ENCODE measurements at places on chromosomes 16 and 17.

- no peak for DNase-seq
Observed at GRCh38 chr17:70624211-70624610, 454.9 kb downstream of the KCNJ2 start.

- DNase-seq, result peak; percentile 92
Observed at GRCh38 chr16:85898521-85899442, at the start of gene IRF8. Gene IRF8 (plus strand): TSS chr16:85899162. CDS start chr16:85903016, 3,854 bp downstream.

GRCh38 chr17:1060991-1061390 is 64.1 kb downstream of the TIMM22 start:
- no peak for DNase-seq

DNA sequence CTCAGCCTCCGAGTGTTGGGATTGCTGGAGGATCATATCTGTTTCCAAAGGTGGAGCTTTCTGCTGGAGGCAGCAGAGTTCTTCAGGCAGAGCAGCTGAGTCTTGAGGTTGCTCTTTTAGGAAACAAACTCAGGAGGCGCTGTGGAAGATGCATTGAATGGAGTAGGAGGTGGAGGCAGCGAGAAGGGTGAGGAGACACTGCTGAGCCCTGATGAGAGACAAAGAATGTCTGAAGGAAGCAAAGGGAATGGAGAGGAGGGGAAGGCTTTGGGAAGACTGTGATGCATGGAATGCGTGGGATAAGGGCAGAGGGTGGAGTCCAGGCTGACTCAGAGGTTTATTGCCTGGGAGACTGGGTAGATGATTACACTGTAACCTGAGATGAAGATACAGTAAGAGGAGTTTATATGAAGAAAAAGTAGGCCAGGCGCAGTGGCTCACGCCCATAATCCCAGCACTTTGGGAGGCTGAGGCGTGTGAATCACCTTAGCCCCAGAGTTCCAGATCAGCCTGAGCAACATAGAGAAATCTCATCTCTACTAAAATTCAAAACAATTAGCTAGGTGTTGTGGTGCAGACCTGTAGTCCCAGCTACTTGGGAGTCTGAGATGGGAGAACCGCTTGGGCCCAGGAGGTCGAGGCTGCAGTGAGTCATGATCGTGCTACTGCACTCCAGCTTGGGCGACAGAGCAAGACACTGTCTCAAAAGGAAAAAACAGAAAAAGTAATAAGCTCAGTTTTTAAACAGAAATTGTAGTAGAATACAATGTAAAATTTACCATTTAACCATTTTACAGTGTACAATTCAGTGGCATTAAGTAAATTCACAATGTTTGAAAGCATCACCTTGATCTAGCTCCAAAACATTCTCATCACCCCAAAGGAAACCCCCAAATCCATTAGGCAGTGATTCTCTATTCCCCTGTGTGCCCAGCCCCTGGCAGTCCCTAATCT is 17.8 kb upstream of the TMEM219 start:
- no peak for DNase-seq

- DNase-seq, result no peak
Observed at GRCh38 chr17:56771563-56771962, 62.2 kb downstream of the C17orf67 start.

- no peak for DNase-seq
Observed at GRCh38 chr17:32747856-32748255, 129.1 kb downstream of the MYO1D start.

DNA sequence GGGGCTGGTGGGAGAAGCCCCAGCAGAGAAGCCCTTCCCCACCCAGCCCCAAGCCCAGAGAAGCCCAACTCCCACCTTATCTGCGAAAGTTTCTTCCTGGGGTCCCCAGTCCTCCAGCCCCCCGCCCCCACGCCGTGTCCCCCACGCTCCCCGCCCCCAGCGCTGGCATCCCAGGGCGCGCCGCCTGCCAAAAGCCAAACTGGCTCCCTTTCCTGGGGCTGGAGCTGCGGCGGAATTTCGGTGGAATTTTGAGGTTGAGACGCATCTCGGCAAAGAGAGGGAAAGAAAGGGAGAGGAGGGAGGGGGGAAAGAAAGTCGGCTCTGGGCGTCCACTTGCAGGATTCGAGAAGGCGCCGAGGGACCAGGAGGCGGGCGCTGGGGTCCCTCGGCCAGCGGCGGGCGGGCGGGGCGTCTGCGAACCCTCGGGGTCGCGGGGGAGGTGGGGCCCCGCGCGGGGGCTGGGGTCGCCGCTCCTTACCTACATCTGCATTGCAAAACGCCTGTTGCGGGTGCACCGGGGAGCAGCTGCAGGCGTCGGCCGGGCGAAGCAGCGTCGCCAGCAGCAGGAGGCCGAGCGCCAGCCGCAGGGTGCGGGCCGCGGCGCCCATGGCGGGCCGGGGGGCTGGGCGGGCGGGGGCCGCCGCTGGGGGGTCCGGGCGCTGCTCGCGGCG is 571 bp downstream of the TIMP2 start:
- no peak for DNase-seq

DNA sequence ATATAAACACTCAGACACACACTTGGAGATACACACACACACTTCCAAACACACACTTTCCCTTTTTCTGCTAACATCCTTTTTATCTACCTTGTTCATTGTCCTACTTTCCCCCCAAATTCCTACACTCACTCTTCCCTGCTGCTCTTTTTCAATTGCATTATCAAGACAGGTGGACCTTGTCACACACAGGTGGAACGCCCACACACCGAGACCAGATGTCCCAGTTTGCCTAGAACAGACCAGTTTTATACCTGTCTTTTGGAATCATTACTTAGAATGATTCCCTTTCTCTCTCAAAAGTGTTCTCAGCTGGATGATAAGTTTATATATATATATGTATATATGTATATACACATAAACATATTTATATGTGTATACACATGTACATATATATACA is 50.7 kb upstream of the ARHGAP44 start:
- DNase-seq, result no peak

DNA sequence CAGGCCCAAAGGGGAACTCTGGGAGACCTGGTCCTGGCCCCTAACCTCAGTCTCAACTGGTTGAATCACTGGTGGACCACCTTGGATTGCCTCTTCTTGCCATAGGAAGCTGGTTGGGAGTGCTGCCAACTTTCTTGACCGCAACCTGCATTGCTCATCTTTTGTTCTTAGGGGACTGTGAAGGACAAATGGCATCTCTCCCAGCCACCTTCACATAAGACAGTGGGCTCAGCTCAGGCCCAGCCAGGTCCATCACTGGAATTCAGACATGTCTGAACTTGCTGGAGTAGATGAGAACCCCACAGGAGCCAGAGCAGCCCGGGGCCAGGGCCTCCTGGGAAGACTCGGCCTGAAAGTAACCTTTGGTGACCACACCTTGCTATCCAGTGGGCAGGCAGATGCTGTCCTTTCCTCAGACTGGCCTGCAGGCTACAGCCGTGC is 18.8 kb downstream of the ADORA2B start:
- no peak for DNase-seq

DNA sequence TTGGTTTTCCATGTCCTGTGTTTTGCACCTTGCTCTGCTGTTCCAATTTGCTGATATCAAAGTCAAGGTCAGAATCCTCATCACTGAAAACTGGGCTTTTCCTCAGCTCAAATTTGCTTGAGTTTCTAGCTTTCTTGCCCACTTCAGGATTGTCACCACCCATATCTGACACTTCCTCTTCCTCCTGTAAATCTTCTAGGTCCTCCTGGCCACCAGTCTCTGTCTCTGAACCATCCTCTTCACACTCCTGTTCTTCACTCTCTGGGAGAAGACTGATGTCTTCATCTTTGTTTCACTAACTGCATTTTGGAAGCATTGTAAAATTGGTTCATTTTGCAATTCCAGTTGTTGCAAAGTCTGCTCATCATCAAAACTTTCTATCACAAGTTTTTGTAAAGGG is 63.4 kb upstream of the RBL2 start:
- DNase-seq, result no peak

GRCh38 chr16:49514073-49514980 is 140.7 kb downstream of the C16orf78 start:
- DNase-seq, result no peak

GRCh38 chr17:8887834-8888703 is 20.6 kb upstream of the PIK3R6 start:
- DNase-seq, result no peak

GRCh38 chr17:66281661-66282369 is 20.6 kb upstream of the PRKCA start:
- DNase-seq, result no peak

- no peak for DNase-seq
Observed at GRCh38 chr17:80103449-80104085, 2.2 kb downstream of the GAA start.

DNA sequence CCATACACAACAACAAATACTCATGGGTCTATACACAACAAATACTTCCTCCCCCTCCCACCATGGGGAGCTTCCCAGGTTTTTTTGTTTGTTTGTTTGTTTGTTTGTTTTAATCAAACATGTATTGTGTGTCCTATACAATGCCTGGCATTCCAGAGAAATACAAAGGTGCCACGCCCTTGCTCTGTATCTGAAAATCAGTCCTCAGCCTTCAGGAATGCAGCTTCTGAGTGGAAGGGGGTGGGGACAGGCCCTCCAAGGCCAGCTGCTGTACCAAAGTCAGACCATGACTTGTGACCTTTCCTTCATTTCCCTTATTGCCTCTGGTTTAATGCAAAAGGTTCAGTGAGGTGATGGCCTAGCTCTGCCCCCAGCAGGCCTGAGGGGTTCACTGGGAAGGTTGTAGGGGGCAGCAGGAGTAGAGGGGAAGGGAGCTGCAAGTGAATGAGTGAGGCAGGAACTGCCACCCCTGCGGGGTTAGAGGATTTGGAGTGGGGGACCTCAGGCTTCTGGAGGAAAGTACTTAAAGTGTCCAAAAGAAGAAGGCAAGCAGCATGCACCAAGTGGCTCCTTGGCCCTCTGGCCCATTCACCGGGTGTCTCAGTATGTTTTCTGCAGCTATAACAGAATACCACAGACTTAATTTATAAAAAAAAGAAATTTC is 105.2 kb downstream of the CLEC16A start:
- DNase-seq, result no peak

DNA sequence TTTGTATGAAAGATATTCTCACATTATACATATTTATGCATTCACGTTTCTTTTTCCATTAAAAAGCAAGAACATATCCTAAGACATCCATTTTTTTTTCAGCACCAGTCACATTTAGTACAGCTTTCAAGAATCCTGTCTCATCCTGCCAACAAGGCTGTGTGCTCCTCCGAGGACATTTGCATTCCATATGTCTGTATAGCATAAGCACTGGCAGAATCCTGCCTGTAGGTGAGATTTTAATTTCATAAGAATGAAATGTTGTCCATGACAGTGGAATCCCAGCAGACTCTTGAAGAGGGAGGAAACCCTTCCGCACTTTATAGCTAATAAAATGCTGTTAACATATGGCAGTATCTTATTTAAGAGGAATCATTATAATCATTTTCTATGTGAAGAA is 2.9 kb upstream of the PMP22 start:
- DNase-seq, result no peak

- peak; percentile 30 for DNase-seq
Observed at GRCh38 chr17:73231395-73231794, 30.3 kb downstream of the CPSF4L start.

DNA sequence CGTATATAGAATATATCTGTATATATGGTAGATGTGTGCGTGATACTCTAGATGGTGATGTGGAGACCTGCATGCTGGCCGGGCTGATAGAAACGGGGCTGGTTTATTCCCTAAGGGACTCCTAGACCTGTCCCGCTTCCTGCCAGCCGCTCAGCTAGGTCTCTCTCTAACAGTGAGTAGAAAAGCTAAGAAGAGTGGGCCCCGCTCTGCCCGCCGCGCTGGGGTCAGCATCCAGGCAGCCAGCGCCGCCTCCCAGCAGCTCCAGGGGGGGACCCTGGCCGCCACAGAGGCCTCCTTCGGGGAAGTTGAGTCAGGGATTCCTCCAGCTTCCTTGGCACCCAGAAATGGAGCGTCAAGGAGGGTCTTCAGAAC is 9.4 kb downstream of the CYGB start:
- DNase-seq, result peak; percentile 93

DNA sequence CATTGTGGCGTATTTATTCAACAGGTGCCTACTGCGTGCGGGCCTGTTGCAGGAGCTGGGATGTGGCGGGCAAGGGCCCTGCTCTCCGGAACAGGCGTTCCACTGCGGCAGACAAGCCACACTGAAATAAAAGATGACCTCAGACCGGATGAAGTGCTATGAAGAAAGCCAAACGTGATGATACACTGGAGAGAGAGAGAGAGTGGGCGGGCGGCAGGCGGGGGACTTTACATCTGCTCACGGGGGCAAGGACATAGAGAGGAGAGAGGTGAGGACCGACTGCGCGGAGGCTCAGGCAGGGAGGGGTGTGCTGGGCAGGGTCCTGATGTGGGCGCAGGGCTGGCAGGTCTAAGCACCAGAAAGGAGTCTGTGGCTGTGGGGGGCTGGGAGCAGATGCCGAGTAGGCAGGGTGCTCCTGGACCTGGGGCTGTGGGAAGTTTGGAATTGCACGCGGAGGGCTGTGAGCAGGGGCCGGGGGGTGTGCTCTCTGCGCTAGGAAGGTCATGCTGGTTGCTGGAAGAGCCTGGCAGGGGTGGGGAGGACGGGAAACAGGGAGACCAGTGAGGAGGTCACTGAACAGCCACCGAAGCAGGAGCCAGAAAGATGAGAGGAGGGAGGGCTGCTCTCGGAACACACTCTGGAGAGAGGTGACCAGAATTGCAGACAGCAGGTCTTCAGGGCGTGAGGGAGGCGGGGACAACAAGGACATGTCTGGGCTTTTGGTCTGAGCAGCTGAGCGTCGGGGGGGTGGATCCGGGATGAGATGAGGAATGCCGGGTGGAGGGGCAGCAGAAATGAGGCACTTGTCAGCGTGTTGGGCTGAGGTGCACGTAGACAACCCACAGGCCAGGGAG is 9.9 kb downstream of the MXRA7 start:
- DNase-seq, result no peak

DNA sequence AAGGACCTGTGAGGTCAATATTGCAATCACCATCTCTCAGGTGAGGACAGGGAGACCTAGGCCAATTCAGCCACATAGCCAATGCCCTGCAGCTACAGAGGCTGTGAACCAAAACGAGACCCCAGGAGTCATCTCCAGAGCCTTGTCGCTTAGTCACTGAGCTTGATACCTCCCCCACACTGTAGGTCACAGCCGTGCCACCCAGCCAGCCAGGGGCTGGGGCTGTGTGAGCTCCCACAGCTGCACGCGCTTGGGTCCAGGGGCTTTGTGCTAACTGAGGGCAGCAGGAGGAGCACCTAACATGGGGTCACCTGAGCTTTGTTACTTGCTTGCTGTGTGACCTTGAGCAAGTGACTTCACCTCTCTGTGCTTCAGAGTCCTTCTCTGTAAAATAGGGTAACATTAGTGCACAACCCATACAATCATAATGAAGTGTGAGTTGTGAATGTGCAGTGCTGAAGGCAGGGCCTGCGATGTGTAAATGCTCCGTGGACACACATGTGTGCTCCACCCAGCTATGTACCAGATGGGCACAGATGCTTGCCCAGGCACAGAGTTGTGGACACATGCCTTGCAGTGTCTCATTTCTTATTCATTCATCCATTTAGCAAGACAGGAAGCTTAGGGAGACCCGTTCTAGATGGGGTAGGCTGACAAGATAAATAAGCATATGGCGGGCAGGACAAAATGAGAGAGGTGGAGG is 25.9 kb downstream of the SBK1 start:
- no peak for DNase-seq
